Mesenchymal stem cell (in vitro differentiated cells and primary cell): ENCODE measurements at places on chromosomes 2 and 18.

GRCh38 chr18:78998371-78999071 lies 18.9 kb downstream of the SALL3 start:
- DNase-seq = no peak

DNA sequence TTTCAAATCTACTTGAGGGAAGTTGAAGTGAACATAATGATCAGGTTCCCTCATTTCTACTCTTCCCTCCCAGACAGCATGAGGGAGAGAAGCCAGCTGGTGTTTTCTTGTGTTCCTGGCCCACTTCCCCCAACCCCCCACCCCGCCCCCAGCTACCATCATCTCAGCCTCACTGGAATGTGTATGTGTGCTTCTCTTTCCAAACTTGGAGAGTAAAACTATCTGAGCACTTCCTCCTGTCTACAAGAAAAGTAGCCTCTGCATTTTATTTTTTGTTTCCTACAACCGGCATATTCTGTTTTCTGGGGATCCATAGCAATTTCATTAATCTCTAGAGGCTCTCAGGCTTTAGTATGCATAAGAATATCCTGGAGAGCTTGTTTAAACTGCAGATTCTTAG lies 53.6 kb upstream of the GRHL1 start:
- DNase-seq = peak; percentile 24

GRCh38 chr18:2240311-2240705 lies 331.0 kb downstream of the METTL4 start:
- DNase-seq = peak; percentile 21

DNA sequence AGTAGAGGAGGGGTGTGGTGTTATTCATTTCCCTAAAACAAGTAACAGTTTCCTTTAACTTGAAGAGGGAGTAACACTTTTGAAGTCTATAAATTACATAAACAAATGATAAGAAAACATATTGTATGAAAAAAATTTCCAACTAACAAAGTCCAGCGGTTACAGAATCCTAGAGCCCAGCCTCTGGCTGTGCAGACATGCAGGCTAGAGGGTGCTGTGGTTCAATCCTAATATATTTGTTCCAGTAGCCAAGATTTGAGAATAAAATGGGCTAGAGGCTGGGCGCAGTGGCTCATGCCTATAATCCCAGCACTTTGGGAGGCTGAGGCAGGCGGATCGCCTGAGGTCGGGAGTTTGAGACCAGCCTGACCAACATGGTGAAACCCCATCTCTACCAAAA lies 56.9 kb downstream of the WDR75 start:
- no peak for DNase-seq

DNA sequence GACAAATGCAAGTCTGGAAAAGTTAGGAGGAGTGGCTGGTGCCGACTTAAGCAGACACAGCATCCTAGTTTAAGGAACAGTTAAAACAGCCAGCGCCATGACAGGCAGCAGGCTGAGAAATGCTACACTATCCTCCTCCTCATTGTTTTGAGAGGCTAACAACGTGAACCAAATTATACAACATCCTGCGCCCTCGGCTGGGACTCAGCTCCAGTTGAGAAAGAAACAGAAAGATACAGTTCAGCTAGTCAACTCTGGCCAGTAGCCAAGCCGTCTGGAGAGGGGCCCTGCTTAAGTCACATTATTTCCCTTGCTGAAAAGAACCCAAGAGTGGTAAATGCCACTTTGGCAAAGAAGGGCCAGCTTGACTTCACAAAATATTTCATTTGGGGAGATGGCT lies 90.2 kb downstream of the BCL11A start:
- DNase-seq = no peak

- peak; percentile 65 for DNase-seq
These were observed 64.8 kb upstream of the RBM44 start for GRCh38 chr2:237733677-237734300.

DNA sequence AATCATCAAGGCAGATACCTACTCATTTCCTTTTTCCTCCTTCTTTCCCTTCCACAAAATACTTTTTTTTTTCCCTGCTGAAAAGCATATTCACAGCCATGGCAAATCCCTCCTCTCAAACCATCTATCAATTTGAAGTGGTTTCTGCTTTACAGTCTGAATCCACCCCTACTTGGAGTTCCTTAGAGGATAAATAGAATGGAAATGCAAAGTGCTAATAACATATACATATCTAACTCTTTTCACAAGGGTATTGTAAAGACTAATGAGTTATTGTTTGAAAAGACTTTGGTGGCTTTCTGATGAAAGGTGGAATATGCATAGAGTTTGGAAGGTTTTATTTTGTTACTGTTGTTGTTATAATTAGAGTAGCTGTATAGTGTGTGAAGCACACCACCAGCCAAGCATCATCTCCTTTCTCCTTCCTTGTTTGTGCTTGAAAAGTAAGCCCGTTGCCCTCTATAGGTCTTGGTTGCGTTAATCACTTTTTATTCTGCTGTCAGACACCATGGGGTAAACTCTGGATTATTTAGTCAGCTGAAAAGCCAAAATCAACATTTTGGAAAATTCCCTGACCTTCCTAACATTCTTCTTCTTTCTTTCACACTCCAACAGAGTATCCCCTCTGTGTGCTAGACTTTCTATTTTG lies 2126.9 kb upstream of the CELF4 start:
- DNase-seq = no peak

- no peak for DNase-seq
These were observed 33.7 kb downstream of the TTC39C start for GRCh38 chr18:24048261-24048660.

- DNase-seq = no peak
These were observed 197.0 kb downstream of the MYT1L start for GRCh38 chr2:2134037-2134436.

- DNase-seq = peak; percentile 99
These were observed 20.3 kb upstream of the CYP1B1 start for GRCh38 chr2:38095996-38096861.

GRCh38 chr18:35912332-35912731 lies 60.1 kb upstream of the RMP24 start:
- DNase-seq = no peak

DNA sequence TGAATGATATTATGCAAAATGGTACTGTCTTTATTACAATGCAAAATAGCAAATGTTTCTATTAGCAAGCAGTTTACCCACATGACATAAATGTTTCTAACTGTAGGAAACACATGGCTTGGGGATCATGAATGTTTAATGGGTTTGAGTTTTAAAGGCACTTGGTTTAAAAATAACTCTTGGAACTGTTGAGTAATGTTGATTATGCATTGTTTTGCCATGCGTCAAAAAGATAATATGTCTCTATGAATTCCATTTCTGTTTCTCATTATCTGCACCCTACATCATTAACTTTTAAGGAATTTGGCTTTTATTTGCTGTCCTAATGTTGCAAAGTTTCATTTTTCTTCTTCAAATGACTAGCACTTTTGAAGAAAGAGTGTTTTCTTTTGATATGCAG lies 1355.5 kb downstream of the SUCLG1 start:
- peak; percentile 26 for DNase-seq

DNA sequence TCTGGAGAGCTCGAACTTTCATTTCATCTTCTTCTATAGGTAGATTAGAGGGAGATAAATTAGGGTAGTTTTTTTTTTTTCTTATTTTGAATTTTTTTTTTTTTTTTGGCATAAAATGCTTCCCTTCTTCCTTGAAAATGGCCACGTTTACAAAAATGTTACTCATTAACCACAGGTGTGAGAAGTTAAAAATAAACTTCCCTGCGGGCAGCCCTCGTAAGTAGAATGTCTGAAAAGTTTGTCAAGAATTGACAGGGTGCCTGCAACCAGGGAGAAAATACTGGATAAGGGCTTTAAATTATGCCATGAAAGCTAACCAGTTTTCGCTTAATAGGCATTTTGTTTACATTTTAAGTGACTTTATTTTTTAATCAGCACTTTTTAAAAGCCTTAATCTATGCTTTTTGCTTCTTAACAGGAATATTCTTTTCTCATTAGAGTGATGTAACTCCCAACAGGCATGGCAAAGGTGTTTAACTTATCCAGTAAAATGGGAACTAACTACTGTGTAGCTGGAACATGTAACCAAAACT lies 4.2 kb upstream of the FN1 start:
- no peak for DNase-seq

DNA sequence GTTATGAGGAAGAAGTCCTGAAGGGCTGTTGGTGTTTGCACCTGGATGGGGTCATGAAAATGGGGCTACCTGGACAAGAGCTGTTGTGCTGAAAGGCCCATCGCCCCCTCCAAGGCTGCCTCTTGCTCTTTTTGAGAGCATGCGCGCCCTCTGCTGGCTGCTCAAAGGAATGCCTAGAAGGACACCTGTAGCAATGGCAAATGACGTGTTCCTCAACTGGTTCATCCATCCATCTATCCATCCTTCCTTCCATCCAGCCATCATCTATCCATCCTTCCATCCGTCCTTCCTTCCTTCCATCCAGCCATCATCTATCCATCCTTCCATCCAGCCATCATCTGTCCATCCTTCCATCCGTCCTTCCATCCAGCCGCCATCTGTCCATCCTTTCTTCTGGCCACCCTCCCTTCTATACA lies 17.2 kb upstream of the RPL31 start:
- DNase-seq = peak; percentile 71
